ENCODE measurements at places on chromosomes 5 and 9.

DNA sequence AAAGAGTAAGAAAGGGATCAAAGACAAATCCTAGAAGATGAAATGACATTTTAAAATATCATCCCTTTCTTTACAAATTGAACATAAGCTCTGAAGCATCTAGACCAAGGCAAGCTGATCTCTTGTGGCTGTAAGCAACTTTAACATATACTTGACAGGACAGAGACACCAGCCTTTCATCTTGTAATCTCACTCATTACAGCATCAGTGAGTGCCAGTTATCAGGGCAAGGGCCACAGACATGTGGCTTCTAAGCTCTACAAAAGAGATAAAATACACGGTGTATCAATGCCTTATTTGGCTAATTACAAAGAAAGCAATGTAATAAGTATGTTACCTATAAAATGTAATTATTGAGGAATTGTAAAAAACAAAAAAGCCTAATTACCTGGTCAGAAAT, 95.0 kb downstream of the DROSHA start:
- no peak for DNase-seq

DNA sequence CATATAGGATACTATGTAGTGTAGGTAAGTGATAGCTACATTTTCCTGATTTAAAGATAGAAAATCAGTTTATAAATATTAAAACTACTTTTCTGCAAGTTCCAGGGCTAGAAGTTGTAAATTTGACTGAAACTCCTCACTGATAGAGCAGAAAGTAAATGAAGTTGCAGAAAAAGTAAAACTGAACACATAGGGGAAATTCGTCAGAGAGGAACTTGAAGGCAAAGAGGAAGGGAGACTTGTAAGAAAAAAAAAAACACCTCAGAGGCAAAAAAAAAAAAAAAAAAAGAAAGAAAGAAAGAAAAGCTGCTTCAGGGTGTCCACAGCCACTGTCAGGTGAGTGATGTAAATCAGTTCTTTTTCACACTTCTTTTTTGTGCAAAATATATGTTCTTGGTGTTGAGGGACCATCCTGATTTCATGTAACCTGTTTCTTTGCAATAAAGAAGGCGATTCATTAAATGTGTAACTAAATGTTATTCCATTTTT, 336.2 kb upstream of the ZNF462 start:
- DNase-seq = no peak

GRCh38 chr9:136531904-136532798, 13.7 kb downstream of the NOTCH1 start:
- DNase-seq = no peak

GRCh38 chr5:117652036-117652957, 1077.7 kb upstream of the SEMA6A start:
- no peak for DNase-seq

DNA sequence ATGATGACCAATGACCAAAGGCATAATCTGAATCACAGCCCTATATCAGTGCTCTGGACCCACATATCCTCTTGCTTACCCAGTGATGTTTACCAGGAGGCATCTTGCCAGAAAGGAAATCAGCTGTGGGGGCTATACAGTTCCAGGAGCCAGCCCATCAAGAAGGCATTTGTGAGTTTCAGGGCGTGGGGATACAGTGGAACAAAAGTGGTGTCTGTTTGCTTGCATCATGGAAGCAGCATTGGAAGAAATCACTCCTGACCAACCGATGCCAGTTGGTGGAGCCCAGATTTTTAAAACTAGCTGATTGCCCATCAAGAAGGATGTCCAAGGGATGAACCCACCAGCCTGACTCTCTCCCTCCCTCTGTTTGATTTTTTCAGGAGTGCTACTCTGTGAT, 106.5 kb upstream of the EGFLAM start:
- no peak for DNase-seq

DNA sequence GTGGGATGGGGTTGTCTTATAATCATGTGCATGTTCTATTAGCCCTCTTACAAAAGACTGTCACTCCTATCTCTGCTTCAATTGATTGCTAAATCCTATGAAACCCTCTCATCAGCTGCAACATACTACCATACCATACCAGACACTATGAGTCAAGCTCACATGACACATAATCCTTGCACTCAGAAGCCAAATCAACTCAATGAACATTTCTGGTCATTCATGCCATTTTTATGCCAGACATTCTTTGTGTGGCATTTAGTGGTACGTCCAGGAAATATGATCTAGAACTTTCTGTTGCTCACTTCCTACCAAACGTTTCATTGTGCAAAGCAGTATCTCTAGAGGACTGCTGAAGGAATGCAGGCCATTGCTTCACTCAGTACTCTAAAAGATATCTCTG, 159.2 kb upstream of the GNA14 start:
- DNase-seq = no peak

GRCh38 chr9:132207839-132208615, 46.2 kb downstream of the NTNG2 start:
- no peak for DNase-seq

- DNase-seq = no peak
Observed at GRCh38 chr5:170307575-170308465, 10.2 kb upstream of the LCP2 start.

GRCh38 chr5:76532973-76533372, 90.2 kb downstream of the F2RL2 start:
- DNase-seq = no peak

DNA sequence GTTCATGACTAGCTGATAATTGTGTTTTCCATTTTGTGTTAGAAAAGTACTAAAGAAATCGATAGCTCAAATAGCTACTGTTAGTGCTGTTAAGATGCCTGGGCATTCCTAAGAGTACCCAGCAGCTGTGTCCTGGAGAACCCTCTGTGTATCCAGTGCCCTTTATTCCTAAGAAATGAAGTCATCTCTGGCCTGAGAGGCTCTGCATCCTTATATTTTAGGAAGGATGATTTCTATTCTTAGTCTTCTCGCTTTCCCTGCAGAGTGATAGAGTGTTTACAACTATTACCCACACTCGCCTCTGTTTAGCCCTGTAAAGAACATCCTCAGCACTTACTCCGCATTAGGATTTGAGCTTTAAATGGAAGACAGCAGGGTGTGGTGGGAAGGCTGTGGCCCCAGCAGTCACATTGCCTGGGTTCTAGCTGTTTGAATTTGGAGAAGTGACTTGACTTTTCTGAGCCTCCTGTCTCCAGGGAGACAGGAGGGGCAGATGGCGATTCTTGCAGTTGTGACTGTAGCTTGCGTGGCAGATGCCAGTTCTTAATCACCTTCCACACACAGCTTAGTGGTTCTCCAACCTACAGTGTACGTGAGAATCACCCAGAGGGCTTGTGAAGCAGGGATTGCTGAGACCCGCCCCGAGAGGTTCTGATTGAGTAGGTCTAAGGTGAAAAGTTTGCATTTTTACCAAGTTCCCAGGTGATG, 177.2 kb upstream of the PITX1 start:
- DNase-seq = no peak

DNA sequence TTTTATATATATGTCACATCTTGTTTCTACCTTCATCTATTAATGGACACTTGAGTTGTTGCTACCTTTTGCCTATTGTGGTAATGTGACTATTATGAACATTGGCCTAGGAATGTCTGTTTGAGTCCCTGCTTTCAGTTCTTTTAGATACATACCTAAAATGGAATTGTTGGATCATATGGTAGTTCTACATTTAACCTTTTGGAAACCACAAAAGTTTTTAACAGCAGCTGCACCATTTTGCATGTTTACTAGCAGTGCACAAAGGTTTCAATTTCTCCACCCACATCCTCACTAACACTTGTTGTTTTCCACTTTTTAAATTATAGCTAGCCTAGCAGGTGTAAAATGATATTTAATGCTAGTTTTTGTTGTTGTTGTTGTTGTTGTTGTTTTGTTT, 88.4 kb downstream of the GALNT10 start:
- no peak for DNase-seq

- DNase-seq = no peak
Observed at GRCh38 chr9:113934167-113934828, 58.2 kb downstream of the ZNF618 start.

- no peak for DNase-seq
Observed at GRCh38 chr5:6190838-6191237, 187.5 kb downstream of the MED10 start.

DNA sequence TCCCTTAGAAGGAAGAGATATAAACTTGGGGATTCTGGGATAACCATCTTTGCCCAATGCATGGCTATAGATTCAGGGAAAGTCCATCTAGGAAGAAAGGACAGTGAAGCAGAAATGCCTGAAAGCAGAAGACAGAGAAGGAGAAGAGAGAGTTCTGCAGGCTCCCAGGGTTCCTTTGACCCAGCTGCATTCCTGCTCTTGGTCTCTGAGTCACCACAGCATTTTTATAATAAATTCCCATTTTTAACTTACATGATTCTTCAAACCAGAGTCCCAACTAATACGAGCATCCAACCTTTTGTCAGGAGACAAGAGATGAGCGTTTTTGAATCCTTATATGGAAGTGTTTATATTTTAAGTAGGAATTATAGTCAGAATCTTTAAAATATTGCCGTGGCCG, 12.0 kb upstream of the AOPEP start:
- DNase-seq = no peak

GRCh38 chr5:14330729-14331385, 187.7 kb downstream of the TRIO start:
- DNase-seq = no peak

GRCh38 chr9:136740971-136741882, 1.5 kb downstream of the LCN10 start:
- no peak for DNase-seq

- DNase-seq = no peak
Observed at GRCh38 chr5:138844812-138845513, 30.2 kb downstream of the LRRTM2 start.

GRCh38 chr9:128365525-128365924, 5.6 kb upstream of the URM1 start:
- DNase-seq = no peak

- no peak for DNase-seq
Observed at GRCh38 chr9:1474671-1475070, 424.5 kb downstream of the DMRT2 start.

DNA sequence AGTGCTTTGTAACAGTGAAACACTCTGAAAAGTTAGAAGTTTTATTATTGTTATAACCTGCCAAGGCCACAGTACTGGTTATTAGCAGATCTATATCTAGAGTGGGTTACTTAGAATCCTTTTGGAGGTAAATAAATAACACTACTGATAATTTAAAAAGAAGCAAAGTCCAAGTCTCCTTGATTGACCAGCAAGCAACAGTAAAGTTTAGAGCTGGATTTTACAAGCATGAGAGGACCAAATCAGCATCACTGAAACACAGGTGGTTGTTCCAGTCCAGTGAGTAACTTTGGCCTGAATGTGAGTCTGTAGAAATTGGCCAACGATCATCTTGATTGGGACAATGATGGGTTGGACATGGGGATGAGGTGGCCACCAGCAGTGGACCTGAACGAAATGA, 77.2 kb upstream of the AGXT2 start:
- no peak for DNase-seq

DNA sequence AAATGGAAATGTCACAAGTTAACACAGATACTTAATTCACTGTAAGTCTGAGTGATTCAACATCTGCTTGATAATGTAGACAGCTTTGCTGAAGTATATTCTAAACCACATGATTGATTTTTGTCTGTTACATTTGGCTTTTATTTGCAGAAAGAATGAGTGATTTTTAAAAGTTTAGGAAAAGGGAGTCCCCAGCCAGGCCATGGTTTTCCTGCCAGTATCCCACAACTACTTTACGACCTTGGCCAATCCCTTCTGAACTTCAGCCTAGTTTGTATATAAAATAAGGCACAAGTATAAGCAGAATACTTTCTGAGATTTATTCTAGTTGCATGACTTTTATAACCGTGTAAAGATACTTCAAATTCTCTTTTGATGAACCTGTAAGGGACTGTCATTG, 27.1 kb downstream of the WDR36 start:
- no peak for DNase-seq

DNA sequence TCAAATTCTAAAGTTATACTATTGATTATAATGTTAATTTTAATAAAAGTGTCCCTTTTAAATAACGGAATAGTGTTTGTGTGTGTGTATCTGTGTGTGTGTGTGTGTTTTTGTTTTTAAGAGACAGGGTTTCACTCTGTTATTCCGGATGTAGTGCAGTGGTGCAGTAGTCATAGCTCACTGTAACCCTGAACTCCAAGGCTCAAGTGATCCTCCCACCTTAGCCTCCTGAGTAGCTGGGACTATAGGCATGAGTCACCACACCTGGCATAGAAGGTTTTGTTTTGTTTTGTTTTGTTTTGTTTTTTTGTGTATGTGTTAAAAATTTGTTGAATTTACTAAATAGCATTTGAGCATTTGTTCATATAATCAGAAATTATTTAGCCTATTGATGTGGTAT, 64.6 kb downstream of the YTHDC2 start:
- DNase-seq = no peak

DNA sequence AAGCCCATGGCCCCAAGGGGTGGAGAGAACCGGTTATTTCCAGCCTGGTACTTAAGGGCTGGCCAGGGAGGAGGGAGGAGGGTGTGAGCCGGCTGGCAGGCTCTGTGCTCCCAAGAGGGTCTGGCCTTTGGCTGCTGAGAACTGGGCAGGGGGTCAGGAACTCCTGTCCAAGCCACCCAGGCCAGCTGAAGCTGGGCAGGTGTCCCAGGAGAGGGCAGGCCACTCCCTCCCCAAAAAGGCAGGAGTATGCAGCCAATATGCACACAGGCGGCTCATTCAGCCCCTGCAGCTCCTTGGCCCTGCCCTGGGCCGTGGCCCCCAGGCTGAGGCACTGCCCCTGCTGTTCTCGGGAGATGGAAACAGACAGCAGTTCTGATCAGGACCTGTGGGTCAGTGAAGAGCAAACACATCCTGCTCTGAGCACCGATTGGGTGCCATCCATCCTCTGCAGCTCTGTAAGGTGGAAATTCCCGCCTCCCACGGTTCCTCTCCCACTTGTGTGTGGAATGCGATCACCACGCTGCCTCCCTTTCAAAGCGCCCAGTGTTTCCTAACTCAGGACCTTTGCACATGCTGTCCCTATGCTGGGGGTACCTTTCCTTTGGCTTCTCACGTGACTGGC, 17.1 kb upstream of the KIF12 start:
- DNase-seq = no peak

DNA sequence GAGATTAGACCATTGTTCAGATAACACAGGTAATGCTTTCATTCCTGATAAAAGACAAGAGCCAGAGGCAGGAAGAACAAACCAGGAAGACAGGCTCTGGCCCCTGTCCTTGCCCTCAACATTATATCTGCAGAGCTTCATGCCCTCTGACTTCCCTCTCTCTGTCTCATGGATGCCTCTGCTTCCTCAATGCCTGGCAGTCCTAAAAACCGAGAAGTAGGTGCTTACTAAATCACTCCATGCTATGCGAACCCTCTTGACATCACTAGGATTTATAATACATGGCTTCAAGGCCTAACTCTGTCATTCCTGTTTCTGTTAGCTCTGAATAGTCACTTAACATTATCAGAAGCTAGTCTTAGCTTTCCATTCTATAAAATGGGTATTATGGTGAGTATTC, 117.8 kb downstream of the TLR4 start:
- DNase-seq = no peak

DNA sequence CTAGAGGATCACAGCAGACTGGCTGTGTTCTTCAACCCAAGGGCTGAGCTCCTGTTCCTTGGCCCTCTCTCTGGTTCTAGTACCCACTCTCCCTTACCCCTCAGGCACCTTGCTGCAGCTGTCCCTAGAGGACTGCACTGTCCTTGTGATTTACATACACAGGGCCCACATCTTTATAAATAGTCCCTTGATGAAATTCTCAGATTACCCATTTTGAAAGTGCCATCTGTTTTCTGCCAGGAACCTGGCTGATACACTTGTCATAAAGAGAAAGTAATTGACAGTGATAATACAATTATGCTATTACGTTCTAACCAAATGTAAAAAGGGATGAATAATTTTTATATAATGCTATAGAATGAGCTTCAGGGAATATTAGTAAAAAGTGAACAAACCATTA, 16.5 kb upstream of the SPARC start:
- no peak for DNase-seq

Measured in amygdala (tissue), 56 donors.